Stimulated activated CD4-positive, alpha-beta T cell treated with anti-CD3 and anti-CD28 coated beads, Interleukin-4, amount 100 ng/mL, for 24 hours (primary cell): ENCODE measurements at places on chromosomes 13 and 19.

DNA sequence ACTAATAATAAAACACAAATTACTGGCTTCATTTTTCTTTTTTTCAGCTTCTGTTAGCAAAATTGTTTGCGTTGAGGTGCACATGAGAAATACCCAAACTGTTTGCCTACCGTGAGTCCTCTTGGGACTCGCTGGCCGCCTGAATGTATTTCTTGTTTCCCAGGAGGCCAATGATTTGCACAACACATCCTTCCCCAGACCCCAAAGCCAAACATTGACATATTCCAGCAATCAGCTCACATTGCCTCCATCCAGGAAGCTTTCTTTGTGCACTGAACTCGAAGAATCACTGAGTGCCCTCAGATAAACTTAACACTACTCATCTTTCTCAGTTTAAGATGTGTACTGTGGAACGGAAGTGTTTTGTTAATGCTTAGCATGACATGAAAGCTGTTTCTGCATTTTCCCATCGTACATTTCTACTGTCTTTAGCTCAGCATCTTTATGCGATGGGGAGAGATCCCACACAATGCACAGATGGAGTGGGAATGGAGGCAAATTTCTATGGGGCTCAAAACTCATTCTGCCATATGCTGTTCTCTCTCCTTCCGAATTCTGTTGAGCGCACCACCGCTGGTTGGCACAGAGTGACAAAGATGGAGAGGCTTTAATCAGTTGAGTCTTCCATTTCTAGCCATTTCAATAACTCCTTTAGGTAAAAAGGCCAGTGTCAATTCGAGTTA lies 399.5 kb downstream of the RFC3 start:
- DNase-seq, result no peak

- DNase-seq, result no peak
Observed at GRCh38 chr19:12628040-12629022, 17.6 kb downstream of the ZNF791 start.

- DNase-seq, result no peak
Observed at GRCh38 chr13:61700181-61700580, 284.5 kb upstream of the PCDH20 start.

DNA sequence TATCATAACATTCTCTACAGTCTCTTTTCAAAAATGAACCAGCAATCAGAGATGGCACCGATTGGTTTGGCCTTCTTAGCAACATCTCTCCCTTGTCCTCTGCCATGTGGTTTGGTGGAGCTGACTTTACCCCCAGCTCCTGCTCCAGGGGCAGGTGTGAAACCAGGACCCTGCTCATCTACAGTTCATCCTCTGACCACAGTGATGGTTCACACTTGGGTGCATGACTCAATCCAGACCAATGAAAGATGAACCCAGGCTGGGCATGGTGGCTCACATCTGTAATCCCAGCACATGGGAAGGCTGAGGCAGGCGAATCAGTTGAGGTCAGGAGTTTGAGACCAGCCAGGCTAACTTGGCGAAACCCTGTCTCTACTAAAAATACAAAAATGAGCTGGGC lies 33.6 kb upstream of the FFAR2 start:
- no peak for DNase-seq

GRCh38 chr19:49954092-49954829 lies 6.7 kb downstream of the SIGLEC11 start:
- no peak for DNase-seq

- DNase-seq, result no peak
Observed at GRCh38 chr13:73268306-73268705, 209.5 kb downstream of the KLF5 start.

DNA sequence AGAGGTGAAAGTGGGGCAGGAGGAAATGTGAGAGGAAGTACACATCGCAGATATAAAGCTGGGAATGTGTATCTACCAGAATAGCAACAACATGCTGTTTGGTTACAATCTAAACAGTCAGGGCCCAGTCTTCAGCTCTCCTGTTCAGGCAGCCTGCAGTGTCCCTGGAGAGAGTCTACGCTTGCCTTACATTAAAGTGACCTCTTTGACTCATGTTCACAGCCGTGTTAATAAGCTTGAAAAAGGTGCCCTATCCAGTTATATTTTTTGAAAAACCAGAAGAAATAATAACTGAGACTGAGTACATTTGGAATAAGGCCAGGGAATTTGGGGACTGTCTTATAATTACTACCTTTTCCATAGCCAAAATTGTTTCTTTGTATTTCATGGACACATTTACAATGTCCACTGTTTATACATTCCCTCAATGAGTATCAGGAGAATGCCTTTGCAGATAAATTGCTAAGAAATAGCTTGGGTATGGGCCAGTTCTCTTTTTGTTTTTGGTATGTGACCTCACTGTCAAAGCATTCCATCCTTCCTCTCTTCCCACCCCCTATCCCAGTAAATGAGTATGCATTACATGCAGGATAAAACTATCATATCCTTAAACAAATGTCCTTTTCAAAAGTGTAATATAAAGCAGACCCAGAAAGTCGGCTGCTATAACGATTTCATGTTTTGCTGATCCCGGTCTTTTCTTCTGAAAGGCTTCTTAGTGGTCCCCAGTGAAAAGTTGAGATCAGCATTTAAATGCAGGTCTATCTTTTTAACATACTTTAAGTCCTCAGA lies 82.6 kb downstream of the PCDH9 start:
- DNase-seq, result no peak

DNA sequence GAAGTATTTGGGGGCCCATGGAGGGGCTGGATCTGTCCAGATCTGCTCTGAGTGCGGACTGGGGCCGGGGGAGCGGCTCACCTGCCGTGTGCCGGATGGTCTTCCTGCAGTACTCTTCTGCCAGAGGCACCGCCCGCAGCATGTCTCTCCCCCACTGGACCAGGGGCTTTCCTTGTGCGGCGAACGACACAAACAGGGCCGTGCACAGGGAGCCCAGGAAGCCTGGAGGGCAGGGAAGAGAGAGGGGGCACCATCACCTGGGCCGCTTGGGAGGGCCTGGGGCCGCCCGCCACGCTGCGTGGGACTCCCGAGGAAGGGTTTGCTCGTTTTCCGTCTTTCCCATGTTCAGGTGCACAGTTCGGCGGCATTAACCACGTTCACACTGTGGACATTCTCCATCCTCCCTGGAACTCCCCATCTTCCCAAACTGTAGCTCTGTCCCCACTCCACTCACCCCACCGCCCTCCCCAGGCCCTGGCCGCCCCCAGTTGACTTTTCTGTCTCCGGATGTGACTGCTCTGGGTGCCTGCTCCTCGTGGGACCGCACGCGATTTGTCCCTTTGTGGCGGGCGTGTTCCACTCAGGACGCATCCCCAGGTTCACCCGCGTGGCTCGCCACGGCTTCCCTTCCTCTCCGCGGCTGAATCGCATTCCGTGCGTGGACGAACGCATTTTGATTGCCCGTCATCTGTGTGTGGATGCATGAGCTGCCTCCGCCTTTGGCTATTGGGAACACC lies 24.2 kb downstream of the ADPRHL1 start:
- DNase-seq, result no peak

GRCh38 chr19:38710928-38711725 lies 33.1 kb downstream of the CAPN12 start:
- no peak for DNase-seq

GRCh38 chr13:25377244-25377962 lies 5.6 kb downstream of the ATP8A2 start:
- no peak for DNase-seq
